Spinal cord (tissue), 10 donors: ENCODE measurements at places on chromosomes 3 and 15. TPM values are rescaled to one million over a fixed set of nuclear protein-coding genes. Genes with fewer than 3 reads are reported as not detected.

DNA sequence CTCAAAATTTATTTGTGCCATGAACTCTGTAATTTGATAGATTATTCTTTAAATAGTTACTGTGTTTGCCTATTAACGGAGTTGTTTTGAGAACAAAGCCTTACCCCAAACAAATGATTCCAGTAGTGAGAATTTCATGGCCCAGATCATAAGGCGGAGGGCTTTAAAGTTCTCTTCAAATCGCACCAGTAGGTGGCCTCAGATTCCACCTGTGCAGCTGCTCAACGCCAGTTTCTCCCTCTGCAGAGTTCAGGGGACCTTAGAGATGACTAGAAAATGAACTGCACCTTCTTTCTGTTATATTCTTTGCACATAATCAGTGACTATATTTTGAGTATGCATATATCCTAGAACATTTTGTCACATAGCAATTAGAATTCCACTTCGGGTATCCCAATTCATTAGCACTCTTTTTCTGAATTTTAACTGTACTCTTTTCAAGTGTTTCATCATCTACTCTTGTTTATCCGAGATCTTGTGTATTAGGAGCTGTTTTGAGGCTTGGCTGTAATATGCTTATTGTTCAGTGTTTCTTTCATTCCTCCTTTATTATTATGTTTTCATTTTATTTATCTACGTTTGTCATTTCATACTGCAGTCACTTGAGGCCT lies 232.6 kb upstream of the CHRM5 start:
- H3K36me3 ChIP-seq = no peaks in the 10 kb centered on the region
- no peak overlapping the region for H3K27ac ChIP-seq
- no peak overlapping the region for H3K4me3 ChIP-seq
- H3K27me3 ChIP-seq = no peaks in the 10 kb centered on the region
- no peaks in the 10 kb centered on the region for H3K4me1 ChIP-seq

- no peak overlapping the region for H3K27ac ChIP-seq
- peaks cover 23% of the 10 kb centered on the region for H3K4me1 ChIP-seq
- H3K4me3 ChIP-seq = no peak overlapping the region
- no peak for DNase-seq
Observed at GRCh38 chr15:36878684-36879262, 221.6 kb downstream of the MEIS2 start.

GRCh38 chr3:123431658-123432324 lies 17.1 kb downstream of the ADCY5 start:
- no peak overlapping the region for H3K4me3 ChIP-seq
- H3K27ac ChIP-seq = no peak overlapping the region
- H3K4me1 ChIP-seq = peaks cover 16% of the 10 kb centered on the region
- peaks cover 4% of the 10 kb centered on the region for H3K36me3 ChIP-seq

DNA sequence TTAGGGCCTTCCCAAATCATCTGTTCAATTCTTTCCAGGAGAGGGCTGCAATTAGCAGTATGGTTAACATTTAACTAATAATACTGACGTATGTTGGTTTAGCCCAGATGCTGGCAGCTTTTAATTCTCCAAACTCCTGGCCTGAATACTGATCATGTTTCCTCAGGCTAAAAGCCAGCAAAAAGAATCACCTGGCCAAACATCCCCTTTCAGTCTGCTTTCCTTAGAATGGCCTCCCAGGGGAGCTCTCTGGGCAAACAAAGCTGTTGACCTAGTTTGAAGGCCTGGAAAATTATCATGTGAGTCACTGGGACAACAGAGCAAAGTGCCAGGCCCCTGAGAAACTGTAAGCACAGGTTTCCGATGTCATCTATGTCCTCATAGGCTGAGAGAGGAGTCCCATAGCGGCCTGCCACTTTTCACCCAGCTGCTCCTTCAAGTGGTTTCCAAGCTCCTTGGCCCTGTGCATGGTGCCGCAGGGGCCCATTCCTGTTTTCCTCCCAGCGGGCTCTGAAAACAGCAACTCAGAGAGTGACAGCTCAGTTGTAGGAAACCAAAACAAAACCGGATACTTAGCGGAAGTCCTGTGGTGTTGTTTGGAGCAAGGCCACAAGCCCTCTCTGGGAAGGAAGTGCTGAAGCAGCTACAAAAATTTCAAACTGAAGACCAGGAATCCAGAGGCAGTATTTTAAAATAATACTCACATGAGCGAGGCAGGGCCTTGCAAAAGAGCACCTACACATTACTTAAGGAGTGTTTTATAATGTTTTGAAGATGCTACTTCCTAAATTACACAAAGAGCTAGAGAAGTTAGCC lies 36.5 kb upstream of the RAB11A start:
- H3K36me3 ChIP-seq = no peaks in the 10 kb centered on the region
- peak; percentile 80 for DNase-seq
- no peaks in the 10 kb centered on the region for H3K27me3 ChIP-seq
- no peak overlapping the region for H3K4me3 ChIP-seq

DNA sequence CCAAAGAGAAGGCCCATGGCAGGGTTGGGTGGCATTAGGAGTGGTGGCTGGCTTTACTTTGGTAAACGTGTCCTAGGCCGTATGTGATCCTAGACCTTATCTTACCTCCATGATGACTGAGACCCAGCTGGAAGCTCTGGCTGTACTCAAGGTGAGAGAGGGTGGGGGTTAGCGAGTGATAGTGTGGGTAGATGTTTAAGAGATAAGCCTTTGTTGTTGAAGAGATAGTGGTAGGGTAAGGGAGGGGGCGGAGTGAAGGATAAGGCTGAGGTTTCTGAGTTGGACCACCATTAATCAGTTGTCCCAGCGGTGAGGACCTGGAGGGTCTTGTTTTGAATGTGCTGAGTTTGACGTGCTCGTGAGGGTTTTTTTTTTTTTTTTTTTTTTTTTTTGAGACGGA lies 61.5 kb upstream of the ULK4 start:
- no peaks in the 10 kb centered on the region for H3K27me3 ChIP-seq
- no peak overlapping the region for H3K4me3 ChIP-seq
- peaks cover 25% of the 10 kb centered on the region for H3K4me1 ChIP-seq
- H3K36me3 ChIP-seq = no peaks in the 10 kb centered on the region

- no peaks in the 10 kb centered on the region for H3K36me3 ChIP-seq
- no peak for DNase-seq
- H3K4me1 ChIP-seq = peaks cover 4% of the 10 kb centered on the region
- no peak overlapping the region for H3K27ac ChIP-seq
- no peak overlapping the region for H3K4me3 ChIP-seq
Observed at GRCh38 chr15:92068121-92068520, 214.6 kb downstream of the SLCO3A1 start.

Gene RHOV
- 9.3 TPM for polyA plus RNA-seq

DNA sequence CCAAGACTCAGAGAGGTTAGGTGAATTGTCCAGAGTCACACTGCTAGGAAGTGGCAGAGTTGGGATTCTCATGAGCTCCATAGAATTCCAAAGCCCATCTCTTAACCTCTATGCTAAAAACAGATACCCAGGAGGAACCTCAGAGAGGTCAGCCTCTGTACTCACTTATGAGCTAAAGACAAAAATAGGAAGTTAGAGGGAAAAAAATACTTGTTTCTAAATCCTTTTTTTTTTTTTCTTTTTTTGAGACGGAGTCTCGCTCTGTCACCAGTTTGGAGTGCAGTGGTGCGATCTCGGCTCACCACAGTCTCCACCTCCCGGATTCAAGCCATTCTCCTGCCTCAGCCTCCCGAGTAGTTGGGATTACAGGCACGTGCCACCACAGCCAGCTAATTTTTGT lies 31.4 kb downstream of the FSD2 start:
- no peak overlapping the region for H3K4me3 ChIP-seq
- H3K27ac ChIP-seq = no peak overlapping the region
- no peaks in the 10 kb centered on the region for H3K27me3 ChIP-seq
- no peaks in the 10 kb centered on the region for H3K4me1 ChIP-seq

Gene UBE2E1
- 155 TPM for polyA plus RNA-seq

GRCh38 chr15:77031376-77032050 lies 36.6 kb downstream of the PSTPIP1 start:
- no peaks in the 10 kb centered on the region for H3K27me3 ChIP-seq
- DNase-seq = no peak
- no peak overlapping the region for H3K27ac ChIP-seq
